Mucosa of gallbladder (tissue), 1 donor: ENCODE measurements at places on chromosomes 12 and 14.

- DNase-seq, result no peak
These were observed 37.2 kb downstream of the EP400 start for GRCh38 chr12:131986910-131987309.

DNA sequence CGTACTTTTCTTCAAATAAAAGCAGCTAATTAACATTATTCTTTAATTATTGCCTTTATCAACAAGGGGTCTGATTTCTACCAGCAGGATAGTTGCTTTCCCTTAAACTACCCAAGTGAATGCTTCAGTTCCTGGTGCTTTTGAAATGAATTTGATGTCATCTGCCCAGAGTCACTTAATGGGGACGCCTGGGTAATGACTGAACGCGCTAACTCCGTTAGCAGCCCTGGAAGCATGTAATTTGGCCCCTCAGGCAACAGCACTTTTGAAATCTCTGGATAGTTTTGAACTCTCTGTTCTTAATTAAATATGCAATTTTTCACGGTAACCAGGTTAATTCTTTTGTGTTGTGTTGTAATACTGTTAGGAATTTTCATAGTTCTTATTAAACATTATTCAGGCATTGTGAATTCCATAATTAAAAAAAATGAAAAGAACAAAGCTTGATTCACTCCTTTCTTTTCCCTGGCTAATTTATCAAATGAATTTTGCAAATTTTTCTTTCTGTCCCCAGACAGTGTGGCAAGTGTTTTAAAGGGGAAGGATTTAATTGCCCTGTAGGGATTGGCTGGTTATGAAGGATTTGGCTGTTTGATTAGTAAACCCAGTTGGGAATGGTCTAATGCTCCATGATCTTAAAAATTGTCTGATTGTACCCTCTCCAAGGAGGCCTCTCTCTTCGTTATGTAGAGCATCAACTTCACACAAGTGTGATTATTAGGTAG is 137.5 kb upstream of the MYL2 start:
- no peak for DNase-seq

DNA sequence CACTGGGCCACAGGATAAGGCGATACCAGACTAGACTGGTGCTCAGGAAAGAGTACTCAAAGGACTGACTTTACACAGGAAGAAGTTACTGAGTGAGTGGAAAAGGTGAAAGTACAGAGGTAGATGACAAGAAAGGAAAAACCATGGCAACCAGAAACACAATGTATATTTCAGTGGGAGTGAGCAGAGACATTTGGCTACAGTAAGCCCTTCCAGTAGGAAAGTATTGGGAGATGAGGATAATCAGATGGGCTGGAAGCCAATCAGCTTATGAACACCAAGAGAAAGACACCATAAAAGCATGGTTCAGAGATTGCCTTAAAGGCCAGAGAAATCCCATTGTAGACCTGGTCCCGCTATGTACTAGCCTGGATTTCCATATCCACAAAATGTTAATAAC is 51.6 kb downstream of the TMTC1 start:
- DNase-seq, result no peak

DNA sequence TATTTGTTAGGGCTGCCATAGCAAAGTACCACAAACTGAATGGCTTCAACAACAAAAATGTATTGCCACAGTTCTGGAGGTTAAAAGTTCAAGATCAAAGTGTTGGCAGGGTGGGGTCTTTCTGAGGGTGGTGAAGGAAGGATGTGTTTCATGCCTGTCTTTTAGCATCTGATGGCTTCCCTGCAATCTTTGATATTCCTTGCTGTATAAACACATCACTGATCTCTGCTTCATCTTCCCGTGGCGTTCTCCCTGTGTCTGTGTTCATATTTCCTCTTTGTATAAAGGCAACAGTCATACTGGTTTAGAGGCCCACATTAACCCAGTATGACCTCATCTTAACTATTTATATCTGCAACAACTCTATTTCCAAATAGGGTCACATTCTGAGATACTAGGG is 167.5 kb downstream of the BTG1 start:
- DNase-seq, result no peak

DNA sequence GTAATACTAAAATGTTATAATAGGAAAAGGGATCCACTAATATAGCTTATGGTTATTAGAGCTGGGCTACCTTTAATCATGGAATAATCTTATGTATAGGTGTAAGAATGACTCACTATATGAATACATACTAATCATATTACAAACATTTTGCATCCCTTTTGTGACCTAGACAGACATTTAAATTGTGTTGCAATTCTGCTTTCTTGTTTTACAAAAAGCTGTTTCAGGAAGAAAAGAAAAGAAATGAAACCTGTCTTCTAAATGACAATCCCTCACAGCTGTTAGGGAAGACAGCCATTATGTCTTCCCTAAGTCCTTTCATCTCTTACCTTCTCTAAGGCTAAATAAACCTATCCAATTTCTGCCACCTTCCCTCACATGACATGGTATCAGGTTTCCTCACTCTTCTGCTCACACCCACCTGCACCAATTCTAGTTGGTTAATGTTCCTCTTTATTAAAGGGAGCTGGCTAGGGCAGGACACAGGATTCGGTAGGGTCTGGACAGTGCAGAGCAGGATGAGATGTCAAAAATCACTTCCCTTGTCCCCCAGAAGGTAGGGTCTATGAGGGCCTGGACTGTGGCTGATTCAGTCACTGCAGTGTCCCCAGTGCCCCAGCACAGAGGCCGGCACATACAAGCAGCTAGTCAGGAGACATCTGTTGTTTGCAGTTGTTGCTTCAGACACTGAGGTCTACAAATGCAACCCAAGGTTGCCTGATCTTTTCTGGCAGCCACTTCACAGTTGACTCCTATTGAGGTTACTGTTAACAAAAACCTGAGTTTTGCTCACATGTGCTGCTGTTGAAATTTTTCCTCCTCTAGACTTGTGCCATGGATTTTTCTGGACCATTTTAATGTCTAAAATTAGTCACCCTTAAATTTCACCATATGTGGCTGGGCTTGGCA is 3.7 kb downstream of the DHRS7 start:
- no peak for DNase-seq

- DNase-seq, result no peak
These were observed 7.1 kb downstream of the CCER1 start for GRCh38 chr12:90947869-90948268.

- no peak for DNase-seq
These were observed 12.3 kb downstream of the FIGNL2 start for GRCh38 chr12:51836041-51836826.

GRCh38 chr14:20668969-20669368 is 15.4 kb upstream of the RNASE4 start:
- DNase-seq, result no peak

- no peak for DNase-seq
These were observed 1.8 kb downstream of the NOC4L start for GRCh38 chr12:132146098-132146497.

- no peak for DNase-seq
These were observed 59.0 kb downstream of the FERMT2 start for GRCh38 chr14:52891800-52892199.

DNA sequence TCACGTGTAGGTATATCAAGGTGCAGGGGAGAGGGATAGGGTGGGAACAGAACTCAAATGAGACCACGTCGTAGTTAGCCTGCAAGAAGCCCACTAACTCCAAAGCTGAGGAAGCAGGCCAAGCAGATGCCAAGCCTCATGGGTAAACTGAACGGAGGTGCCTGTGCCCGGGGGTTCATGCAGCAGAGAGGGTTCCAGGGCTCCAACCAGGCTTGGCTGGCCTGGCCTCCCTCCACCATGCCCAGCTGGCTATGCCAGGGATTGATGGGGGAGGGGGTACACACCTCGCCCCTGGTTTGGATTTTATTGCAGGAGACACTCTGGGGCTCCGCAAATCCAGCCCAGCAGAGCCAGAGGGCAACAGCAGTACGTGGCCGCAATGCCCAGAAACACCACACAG is 27.3 kb downstream of the PXN start:
- DNase-seq, result no peak

DNA sequence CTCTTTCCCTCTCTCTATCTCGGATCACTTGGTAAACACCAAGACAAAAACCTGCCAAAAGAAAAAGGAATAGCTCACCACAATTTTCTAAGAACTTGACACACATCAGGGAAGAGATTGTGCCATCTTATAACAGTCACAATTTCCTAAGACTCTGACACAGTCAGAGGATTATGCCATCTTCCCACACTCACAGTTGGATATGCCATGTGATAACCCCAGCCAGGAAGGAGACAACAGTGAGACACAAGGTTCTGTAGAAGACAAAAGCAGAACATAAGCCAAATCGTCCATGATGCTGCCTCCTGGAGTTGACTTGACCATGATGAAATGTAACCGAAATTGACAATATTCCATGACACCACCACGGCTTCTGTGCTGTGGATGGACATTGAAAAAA is 2.8 kb upstream of the CLEC9A start:
- DNase-seq, result no peak

- no peak for DNase-seq
These were observed 16.2 kb upstream of the RNASE1 start for GRCh38 chr14:20818861-20819260.

DNA sequence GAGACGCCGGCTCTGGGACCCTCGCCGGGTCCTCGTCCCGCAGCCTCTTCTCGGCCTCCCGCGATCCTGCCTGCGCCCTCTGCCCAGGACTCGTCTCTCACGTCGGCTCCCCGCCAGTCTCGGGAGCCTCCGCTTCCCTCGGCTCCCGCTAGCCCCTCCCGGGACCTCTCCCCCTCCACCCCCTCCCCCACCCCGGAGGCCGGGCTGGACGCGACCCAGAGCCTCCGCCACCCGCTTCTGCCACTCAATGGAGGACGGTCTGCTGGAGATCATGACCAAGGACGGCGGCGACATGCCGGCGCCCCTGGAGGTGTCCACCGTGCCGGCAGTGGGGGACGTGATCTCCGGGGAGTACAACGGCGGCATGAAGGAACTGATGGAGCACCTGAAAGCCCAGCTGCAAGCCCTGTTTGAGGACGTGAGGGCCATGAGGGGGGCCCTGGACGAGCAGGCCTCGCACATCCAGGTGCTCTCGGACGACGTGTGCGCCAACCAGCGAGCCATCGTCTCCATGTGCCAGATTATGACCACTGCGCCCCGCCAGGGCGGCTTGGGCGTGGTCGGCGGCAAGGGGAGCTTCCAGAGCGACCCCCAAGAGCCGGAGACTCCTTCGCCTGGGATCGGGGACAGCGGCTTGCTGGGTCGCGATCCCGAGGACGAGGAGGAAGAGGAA is 568 bp downstream of the CCDC184 start:
- no peak for DNase-seq

DNA sequence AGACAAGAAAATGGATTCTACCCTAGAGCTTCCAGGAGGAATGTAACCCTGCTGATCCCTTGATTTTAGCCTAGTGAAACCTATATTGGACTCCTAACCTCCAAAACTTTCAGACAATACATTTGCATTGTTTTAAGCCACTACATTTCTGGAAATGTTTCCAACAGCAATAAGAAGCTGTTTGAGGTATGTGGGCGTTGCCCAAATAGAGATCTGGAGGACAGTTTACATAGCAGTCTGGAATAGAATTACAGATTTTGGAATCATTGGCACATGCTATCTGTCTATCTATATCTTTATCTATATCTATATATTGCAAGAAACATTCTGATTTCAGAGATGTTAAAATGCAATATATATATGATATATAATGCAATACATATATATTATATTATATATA is 42.4 kb upstream of the EGLN3 start:
- DNase-seq, result no peak

DNA sequence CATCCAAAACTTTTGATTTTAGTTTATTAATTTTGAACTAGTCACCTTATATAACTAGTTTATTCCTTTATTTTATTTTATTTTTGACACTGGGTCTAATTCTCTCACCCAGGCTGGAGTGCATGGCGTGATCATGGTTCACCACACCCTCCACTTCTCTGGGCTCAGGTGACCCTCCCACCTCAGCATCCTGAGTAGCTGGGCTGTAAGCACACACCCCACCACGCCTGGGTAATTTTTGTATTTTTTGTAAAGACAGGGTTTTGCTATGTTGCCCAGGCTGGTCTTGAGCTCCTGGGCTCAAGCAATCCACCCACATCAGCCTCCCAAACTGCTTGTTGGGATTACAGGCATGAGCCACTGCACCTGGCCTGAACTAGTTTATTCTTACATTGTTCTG is 17.3 kb downstream of the PCNX1 start:
- no peak for DNase-seq

DNA sequence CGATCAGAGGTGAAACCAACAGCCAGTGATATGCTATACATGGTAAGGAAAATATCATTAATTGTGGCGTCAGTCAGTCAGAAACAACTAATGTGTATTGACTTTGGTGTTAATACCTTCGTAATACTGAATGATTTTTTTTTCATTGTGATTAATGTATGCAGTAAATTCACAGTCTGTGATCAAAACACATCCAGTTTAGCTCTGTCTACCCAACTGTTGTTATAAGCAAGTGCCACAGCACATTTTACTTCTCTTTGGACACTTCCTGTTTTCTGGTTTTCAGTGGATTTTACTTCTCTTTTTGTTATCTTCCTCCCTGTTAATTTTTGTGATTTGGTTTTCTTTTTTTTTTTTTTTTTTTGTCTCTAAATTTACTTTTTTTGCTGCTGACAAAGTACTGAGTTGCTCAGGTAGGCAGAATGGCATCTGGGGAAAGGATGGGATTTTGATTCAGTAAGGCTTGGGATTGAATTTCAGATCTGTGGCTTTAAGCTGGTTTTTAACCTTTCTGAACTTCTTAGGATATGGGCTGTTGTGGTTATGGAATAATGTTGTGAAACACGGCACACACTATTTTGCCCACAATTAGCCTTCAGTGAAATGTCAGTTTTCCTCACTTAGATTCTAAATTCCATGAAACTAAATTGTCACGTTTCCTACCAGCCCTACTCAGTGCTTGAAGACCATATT is 604 bp downstream of the GLIPR1 start:
- DNase-seq, result no peak

DNA sequence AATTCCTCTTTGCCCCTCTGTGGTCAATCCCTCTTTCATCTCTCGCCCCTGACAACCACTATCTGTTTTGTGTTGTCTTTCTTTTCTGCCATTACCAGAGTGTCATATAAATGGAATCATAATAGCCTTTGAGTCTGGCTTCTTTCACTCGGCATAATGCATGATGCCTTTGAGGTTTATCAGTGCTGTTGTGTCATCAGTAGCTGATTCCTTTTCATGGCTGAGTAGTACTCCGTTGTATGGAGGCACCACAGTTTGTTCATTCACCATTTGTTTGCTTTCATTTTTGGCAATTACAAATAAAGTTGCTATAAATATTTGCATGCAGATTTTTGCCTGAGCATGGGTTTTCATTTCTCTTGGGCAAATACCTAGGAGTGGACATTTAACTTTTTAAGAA is 47.2 kb downstream of the WSCD2 start:
- no peak for DNase-seq

DNA sequence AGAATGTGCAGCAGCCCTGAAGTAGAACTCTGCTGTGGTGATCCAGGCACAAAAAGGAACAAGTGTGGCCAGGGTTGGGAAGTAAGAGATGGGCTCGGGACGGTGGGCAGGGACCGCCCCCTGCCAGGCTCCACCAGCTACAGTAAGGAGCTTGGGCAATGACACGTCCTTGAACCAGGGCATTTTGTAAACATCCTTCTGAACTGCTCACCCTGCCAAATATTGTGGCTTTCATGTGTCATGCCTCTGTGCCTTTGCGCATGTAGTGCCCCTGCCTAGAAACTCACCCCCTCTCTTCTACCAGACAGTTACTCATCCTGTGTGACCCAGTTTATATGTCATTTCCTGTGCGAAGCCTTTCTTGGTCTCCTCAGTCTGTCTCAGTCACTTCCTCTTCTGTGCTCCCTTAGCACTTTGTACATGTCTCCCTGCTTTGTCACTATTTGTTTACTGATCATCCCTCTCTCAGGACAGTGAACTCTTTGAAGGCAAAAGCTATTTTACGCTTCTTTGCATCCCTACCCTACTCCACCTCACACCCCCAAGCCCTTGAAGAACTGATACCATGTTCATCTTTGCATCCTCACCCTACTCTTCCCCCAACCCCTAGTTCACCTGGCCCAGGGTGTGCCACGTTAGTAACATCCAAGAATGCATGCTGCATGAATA is 108.9 kb upstream of the PLEKHG7 start:
- DNase-seq, result peak; percentile 65
